Stimulated activated CD4-positive, alpha-beta T cell treated with anti-CD3 and anti-CD28 coated beads, Interleukin-1b, Interleukin-23, amount 100 ng/mL, for 1 hour (primary cell): ENCODE measurements at places on chromosomes 12 and 14.
A peak's percentile ranks its signal among the peaks of the same experiment; 100 is the strongest.

DNA sequence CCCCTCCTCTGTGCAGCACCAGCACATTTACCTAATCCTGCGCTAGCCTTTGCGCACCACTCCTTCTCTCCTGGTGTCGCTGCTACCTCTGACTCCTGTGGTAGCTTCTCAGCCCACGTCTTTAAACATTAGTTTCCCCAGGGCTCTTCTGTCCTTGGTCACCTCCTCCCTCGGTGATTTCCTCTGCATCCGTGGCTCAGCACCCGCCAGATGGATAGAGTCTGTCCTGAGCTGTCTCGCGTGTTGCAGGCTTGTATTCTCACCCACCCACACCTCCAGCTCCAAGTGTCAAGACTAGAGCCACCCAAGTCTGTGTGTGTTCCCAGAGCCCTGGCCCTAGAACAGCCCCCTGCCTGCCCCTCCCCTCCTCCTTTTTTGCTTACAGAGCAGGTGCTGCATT is 83.2 kb downstream of the EML1 start:
- no peak for DNase-seq

GRCh38 chr14:77122526-77123125 is 19.0 kb downstream of the ZDHHC22 start:
- DNase-seq = no peak

- DNase-seq = peak; percentile 54
Observed at GRCh38 chr12:120252071-120252906, 13.2 kb downstream of the PXN start.

- no peak for DNase-seq
Observed at GRCh38 chr12:5264006-5264405, 167.9 kb upstream of the NTF3 start.

- DNase-seq = no peak
Observed at GRCh38 chr14:44782775-44783238, 178.9 kb downstream of the KLHL28 start.

DNA sequence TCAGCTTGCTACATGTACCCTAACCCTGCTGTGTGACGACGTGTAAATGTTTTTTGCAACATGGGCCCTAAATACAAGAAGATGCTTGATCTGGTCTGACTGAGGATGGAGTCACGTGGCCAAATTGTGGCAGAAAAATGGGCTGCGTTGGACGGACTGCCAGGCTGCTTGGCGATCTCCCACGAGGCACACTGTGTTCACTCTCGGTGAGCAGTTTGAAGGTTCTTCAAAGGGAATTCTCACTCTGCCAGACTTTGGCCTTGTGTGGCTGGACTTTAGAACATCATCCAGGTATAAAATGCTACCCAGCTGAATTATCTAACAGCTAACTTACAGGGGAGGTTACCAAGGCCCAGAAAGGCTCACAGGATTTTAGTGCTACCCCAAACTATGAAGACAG is 85.1 kb downstream of the KDM2B start:
- DNase-seq = no peak

DNA sequence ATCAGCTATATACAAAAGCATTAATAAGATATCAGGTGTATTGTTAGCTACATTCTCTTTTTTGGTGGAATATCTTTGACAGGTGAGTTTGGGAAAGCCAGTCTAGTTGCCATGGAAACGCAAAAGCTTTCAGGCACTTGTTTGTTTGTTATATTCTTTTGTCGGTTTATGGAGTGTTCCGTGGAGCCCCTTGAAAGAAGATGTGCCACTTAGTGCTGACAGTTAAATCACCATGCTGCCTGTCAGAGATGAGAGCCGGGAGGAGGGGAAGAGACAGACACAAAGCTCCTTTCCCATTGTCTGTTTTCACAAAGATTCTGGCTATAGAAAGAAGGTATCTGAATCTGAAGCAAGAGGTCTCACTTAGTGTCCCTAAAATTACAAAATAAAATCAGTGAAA is 170.8 kb downstream of the SNAPC1 start:
- no peak for DNase-seq

DNA sequence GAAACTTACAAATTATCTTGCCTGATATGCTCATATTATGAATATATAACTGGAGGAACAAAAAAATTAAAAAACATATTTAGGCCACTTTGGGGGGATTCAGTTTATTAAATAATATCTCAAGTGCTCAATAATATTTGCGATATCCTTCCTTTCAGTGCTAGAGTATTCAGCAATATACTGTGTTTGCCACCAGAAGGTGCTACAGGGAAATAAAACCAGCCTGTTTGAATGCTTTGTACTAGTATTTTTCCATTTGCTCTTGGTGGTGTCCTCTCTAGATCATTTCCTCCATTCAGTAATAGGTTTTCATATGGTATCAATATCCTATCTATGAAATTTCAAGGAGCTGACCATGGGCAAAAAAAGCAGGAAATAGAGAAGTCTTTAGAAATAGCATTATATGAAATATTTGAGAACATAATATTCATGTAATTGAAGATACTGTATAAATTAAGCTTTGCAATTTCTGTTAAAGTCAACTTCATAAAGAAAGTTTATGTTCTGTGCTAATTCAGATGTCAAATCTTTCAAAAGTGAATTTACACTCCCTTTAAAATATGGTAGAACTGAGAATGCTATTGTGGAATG is 106.2 kb upstream of the NAV3 start:
- no peak for DNase-seq

DNA sequence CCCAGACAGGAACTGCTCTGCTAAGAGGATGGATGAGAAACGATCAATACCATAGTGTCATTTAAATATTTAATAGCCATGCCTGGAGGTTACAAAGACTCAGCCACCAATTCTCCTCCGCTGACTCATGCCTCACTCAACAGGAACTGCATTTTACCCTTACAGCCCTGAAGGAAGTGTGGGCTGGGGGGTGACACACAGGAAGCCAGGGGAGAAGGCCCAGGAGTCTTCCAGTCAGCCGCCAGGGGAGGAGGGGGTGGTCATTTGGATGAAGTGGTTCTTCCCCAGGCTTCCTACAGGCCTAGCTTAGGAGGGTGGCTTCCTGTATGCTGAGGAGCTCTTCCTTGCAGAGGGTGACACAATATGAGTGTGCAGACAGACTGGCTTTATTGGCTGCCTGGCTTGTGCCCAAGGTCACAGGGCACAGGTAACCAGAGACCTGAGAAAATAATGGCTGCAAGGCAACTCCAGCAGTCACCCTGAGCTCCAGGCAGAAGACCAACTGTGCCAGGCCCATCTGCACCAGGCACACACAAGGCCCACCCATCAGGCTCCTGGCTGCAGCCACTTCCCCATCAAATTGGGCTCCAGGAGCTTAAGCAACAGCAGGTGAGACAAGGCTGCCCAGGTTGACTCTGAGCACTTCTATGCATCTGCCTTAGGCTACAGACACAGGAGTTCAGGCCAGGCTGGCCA is 30.6 kb upstream of the RPLP0 start:
- peak; percentile 49 for DNase-seq

- no peak for DNase-seq
Observed at GRCh38 chr14:89454996-89455395, 38.0 kb upstream of the FOXN3 start.

- no peak for DNase-seq
Observed at GRCh38 chr12:2187195-2187945, 134.6 kb downstream of the CACNA1C start.

- no peak for DNase-seq
Observed at GRCh38 chr12:76274420-76275083, 73.7 kb downstream of the BBS10 start.

- DNase-seq = no peak
Observed at GRCh38 chr12:1837541-1838204, 17.3 kb downstream of the LRTM2 start.

DNA sequence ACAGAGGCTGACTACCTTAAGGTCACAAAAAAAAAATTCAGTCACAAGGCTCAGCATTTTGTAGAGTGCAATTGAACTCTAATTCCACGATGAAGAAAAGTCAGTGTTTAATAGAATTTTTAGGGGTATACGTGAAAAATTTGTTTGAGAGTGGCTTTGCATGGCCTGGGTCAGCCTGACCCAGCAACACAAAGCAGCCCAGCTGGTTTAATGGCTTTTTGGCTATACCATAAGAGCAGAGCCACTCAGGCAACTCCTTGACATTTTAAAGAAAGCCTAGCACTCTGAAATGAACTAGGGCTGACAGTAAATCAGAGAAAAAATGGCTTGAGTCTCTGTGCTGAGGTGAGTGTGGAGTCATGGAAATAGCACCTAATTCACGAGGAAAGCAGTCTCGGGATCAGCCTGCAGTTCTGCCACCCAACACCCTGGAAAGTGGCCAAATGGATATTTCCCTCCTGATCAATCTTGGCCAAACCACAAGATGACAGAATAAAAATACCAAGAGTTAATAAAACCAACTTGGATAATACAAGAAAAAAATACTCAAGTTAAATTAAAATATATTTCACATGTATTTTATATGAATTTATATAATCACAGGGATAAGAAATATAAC is 59.5 kb downstream of the GALNT4 start:
- DNase-seq = no peak

DNA sequence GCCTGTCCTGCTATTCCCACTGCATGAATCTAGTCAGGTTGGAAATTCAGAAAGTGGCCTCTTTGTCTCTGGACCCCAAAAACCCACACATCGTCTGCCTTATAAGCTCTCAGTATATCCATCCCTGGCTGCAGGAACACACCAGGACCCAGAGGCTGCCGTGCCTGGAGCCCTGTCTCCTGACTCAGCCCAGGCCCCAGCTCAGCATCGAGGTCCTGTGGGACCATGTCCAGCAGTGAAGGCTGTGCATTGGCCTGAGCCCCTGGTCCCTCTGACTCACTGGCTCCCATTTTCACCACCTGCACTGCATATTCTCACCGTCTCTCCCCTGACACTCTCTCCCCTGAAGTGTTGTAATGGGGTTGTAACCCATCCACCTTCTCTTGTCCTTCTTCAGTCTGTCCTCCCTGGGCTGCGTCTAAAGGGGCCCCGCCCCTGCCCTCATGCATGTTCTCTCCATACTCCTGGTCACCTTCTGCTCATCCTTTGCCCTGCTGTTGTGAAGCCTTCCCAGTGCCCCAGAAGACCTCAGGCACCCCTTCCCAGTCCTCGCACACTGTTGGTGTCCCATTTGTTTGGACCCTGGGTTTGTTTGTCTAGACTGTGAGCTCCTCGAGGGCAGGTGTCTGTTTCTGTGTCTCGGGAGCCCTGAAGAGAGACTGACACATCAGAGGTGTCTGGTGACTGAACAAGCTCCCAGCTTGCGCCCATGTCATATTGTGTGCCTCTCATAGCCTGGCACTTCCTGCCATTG is 43.8 kb downstream of the EVL start:
- no peak for DNase-seq

DNA sequence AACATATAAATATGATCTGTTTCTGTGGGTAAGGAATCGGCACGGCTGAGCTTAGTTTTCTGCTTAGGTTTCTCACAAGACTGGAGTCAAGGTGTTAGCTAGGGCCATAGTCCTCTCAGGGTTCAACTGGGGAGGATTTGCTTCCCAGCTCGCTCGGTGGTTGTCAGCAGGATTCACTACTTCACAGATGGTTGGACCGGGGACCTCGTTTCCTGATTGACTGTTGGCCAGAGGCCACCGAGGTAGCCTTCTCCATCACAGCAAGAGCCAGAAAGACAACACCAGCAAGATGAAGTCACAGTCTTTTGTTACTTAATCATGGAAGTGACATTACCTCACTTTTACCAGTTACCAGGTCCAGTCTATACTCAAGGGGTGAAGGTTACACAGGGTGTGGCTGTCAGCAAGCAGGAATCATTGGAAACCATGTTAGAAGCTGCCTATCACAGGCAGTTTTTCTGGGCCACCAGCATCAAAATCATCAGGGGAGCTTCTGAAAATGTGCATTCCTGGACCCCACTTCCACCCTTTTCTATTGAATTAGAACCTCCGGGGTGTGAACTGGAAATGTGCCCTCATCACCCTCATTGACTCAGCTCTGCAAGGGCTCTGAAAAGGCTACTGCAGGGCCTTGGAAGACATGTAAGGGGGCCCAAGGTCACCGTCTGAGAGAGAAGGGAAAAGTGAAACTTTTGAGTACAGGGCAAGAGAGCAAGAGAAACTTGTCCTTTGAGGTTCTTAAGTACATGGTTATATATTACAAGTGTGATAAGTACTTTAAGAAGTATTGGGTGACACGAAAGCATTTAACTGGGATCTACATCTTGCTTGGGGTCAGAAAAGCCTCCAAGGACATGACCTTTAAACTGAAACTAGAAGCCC is 10.9 kb downstream of the COPS7A start:
- DNase-seq = no peak

DNA sequence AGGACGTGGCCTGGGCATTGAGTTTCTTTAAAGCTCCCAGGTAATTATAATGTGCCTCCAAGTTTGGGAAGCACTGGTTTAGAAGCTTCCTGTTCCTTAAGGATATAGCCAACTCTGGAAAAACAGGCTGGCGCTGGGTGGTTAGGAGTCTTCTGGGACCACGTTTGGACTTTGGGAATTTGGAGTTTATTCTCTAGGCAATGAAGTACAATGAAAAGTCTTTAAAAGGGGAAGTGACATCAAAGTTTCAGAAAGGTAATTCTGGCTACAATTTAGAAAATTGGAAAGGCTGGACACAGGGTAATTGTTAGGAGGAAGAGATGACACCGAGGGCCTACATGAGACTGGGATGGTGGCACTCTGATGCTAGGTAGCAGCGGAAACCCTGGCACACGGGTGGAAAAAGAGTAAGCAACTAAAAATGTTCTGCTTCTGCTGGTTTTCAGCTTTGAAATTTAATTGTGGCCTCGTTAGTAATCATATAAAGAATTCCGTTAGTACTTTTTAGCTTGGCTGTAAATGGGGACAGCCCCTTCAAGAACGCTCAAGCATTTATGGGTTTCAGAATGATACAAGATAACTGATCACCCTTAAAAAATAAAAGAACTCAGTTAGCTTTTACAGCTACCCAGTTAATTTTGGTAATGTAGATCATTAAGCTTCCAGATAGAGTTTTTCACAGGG is 12.7 kb upstream of the DCP1B start:
- no peak for DNase-seq

GRCh38 chr12:111590552-111590951 is 8.6 kb downstream of the ATXN2 start:
- no peak for DNase-seq

DNA sequence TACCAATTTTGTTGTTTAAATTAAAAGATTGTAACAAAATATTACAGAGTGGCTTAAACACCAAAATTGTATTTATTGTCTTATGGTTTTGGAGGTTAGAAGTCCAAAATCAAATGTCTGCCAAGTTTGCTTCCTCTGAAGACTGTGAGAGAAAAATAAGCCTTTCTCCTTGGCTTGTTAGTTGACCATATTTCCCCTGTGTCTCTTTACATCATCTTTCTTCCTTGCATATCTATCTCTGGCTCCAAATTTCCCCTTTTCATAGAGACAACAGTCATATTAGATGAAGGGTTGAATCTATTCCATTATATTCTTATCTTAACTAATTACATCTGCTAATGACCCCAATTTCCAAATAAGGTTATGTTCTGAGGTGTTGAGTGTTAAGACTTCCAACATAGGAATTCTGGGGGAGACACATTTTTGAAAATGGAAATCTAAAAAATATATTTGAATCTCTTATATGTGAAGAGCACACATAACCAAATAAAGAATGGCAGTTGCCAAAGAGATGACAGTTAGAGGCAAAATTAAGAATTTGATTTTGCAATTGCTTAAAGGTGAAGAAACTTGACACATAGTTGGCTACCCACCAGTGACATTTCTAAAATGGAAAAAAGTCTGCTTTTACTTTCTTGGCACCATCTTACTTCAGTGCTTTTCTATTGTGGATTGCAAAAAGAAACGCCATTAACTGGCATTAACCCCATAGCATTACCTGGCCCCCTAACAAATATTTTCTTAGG is 407.2 kb downstream of the FSCB start:
- DNase-seq = no peak
